ENCODE measurements at places on chromosomes 1 and 21.

- DNase-seq, result no peak
Measured at GRCh38 chr1:75083223-75083622, 51.0 kb upstream of the LHX8 start.

DNA sequence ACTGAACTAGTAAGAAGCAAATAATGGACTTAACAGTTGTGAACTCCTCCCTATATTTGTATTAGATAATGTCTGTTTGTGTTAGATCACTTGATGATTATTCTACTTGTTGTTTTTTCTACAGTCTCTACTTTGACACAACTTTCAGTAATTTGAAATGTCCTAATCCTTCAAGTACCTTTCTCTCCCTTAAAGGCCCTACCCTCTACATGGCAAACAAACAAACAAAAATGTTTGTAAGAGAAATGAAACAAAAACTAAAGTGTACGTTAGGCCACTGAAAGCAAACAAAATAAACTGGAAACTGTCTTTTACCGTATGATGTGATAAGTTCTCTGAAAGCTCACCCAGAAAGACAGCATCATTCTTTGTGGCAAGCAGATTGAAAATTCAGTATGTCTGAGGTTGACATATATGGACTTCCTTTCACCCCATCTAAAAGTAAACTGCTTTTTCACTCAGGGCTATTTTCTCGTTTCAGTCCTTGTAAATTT, 255.9 kb upstream of the SNX7 start:
- DNase-seq, result no peak

GRCh38 chr1:201709564-201710295, 119.2 kb upstream of the IPO9 start:
- peak; percentile 32 for DNase-seq

- DNase-seq, result no peak
Measured at GRCh38 chr1:162861101-162861500, at the start of gene CCDC190. CCDC190 (minus strand) TSS chr1:162861175; CDS start chr1:162859646, 1,529 bp downstream.

DNA sequence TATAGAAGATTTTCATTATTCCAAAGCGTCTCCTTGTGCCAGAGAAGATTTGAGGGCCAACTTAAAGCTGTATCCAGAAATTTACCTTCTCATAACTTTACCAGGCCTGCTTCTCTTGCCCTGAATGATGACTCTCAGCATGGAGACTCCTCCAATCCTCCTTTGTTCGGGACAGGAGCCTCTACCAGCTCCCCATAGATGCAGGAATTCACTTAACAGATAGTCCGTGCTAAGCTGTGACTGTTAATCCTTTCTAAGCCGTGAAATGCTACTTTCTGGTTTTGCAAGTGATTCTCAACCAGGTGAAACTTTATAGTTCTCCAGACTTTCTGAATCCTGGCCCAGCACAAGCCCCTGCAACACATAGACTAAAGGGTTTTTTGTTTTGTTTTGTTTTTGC, 31.8 kb upstream of the KCND3 start:
- DNase-seq, result no peak

DNA sequence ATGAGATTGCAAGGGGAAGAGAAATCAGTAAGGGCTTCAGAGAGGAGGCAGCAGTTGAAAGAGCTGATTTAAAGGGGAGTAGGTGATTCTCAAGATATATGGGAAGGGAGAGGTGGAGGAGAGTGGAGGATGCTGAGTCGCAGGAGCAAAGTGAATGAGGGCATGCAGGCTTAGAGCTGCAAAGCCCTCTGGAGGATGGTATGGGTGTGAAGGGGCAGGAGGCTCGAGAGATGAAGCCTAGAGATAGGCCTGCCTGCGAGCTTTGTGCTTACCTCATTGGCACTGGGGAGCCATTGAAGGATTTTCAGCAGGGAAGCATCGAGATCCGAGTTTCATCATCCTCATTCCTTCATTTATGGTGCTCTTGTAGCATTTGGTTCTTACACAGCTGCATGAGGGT, 15.8 kb upstream of the SH2D2A start:
- no peak for DNase-seq

- DNase-seq, result no peak
Measured at GRCh38 chr21:17548262-17548661, 35.4 kb downstream of the CXADR start.

DNA sequence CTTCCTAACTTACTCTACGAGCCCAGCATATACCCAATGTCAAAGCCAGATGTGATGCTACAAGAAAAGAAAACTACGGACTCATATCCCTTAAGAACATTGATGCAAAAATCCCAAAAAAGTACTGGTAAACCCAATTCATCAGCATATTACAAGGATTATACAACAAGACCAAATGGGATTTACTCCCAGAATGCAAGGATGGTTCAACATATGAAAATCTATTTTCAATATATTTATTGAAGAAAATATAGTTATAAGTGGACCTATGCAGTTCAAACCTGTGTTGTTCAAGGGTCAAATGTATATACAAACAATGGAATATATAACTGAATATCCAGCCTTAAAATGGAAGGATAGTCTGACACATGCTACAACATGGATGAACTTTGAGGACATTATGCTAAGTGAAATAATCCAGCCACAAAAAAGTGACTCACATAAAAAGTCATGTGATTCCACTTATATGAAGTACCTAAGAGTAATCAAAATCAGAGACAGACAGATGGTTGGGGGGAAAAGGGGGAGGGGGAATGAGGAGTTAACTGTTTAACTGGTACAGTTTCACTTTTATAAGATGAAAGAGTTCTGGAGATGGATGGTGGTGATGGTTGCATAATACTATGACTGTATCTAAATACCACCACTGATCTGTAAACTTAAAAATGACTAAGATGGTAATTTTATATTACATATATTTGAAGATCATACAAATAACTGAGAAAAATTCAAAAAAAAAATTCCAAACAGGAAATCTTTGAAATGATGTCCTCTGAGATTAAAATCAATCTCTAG, 3.7 kb upstream of the KLF18 start:
- DNase-seq, result no peak

GRCh38 chr21:44920694-44921604, at the start of gene ITGB2:
ITGB2 (minus strand) TSS chr21:44920899; CDS start chr21:44910782, 10,117 bp downstream.
- peak; percentile 79 for DNase-seq

- DNase-seq, result no peak
Measured at GRCh38 chr1:55039342-55040082, at the start of gene PCSK9. PCSK9 (plus strand) TSS chr1:55039548; CDS start chr1:55039838, 290 bp downstream.

DNA sequence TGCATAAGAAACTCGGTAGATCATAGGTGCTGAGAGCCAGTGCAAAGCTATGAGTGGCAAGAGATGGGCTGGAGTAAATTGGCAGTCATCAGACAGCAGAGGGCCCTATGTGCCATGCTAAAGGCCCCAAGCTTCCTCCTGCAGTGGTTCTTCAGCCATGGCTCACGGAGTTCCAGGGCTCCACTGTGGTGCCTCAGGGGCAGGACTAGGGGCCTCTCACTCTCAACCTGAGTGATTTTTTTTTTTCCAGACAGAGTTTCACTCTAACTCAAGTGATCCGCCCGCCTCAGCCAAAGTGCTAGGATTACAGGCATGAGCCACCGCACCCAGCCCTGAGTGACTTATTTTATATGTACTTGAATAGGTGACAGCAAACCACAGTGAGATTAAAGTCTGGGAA, 10.4 kb upstream of the GJA8 start:
- DNase-seq, result no peak

DNA sequence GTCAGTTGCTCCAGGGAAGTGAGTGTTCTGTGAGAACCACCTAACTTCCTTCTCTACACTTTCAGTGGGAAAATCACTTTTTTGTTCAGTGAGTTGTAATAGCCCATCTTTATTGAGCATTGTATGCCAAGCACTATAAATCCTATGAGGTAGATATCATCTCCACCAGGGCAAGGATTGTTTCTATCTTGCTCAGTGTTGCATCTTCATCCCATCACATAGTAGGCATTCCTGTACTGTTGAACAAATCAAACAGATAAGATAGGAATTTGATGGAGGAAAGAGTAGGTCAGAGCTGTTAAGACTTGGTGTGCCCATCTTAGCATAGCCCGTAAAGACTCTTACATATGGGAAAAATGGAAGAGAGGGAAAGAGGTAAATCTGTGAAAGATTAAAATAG, 2.9 kb upstream of the PIGV start:
- no peak for DNase-seq

- no peak for DNase-seq
Measured at GRCh38 chr1:36092166-36092797, 3.6 kb downstream of the ADPRS start.

DNA sequence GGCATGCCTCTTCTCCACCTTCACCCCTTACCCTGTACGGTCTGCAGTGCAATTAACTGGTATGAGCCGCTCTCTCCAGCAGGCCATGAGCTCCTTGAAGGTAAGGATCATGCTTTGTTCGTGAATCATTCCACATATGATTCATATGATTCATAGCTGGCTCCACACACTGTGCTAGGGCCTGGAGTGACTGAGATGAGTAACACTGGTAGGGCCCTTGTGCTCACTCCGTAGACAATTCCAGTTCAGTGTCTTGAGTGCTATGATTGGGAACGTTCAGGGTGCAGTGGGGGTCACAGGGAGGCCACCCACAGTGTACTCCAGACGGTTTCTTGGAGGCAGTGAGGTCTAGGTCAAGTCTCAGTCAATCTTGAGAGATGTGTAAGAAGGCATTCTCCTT, 239.8 kb downstream of the LMX1A start:
- DNase-seq, result no peak

DNA sequence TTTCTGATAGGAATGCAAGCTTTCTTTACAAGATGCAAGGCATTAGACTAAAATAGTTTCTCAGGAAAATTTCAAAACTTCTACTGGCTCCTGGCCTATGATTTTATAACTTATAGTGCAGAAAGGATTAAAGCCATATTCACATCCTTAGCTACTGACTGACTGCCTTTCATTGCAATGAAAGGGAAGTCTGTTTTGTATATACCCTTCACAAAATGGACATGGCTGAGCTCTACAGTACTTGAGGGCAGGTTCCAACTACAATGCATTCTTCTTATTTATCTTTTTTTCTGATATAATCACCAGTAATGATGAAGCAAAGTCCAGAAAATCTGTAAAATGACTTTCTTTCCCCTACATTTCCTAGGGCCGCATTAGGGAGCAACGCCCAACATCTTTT, 100.5 kb upstream of the ESRRG start:
- DNase-seq, result no peak

DNA sequence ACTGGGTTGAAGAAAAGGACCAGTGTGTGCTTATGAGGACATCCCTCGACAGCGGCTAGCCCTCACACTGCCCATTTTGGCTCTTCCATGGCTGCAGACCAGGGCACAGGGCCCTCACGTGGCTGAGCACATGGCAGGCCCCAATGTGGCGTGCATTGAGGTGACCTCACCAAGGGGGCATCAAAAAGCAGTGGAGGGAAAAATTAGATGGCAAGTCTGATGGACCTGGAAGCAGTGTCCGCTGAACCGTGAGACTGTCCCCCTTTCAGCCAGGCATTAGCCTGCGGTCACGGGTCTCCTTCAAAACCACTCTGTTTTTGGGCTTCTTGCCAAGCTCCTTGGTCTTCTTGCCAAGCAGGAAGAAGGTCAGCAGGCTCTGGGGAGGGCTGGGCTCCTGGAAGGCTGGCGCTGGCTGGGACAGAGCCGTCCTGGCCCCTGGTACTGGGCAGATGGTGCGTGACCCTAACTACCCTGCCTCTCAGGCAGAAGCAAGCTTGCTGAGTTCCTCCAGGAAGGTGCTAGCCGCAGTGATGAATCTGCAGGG, 30.8 kb downstream of the TRIM67 start:
- DNase-seq, result peak; percentile 37

DNA sequence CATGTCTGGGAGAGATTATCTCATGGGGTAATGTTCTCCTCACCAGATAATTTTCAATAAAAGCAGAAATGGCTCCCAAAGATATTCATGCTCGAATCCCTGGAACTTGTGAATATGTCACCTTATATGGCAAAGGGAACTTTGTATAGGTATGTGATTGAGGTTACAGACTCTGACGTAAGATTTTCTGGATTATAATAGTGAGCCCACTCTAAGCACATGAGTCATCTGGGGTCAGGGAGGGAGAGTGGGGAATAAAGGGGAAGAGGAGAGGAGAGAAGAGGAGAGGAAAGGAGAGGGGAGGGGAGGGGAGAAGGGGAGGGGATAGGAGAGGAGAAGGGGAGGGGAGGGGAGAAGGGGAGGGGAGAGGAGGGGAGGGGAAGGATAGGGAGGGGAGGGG, 1193.9 kb downstream of the PLA2G4A start:
- DNase-seq, result no peak

Measured in CMK (cell line).